ENCODE measurements at places on chromosomes 13 and 19. TPM values are rescaled to one million over a fixed set of nuclear protein-coding genes. Genes with fewer than 3 reads are reported as not detected.

GRCh38 chr13:113763254-113763653 lies 4.2 kb downstream of the TMEM255B start:
- H3K27ac ChIP-seq = no peak overlapping the region
- peaks cover 38% of the 10 kb centered on the region for H3K27me3 ChIP-seq
- no peaks in the 10 kb centered on the region for H3K36me3 ChIP-seq
- no peak overlapping the region for H3K4me3 ChIP-seq
- peaks cover 10% of the 10 kb centered on the region for H3K4me1 ChIP-seq

DNA sequence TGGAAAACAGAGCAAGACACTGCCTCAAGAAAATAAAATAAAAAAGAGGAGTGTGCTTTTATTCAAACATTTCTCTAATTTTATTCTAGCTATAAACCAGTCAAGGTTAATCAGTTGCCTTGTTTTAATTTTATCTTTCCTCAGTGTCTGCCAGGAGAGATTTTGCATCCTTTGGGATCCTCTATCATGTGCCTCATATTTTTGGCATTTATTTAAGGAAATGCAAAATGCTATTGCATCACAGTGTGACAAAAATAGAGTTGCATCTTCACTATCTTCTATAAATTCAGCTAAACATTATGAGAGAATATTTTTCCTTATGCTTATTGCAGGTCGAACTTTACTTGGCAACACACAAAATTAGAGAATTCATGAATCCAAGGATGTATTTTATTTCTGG lies 639.0 kb upstream of the KLF12 start:
- DNase-seq = no peak
- no peak overlapping the region for H3K4me3 ChIP-seq
- no peaks in the 10 kb centered on the region for H3K4me1 ChIP-seq
- no peak overlapping the region for H3K27ac ChIP-seq
- H3K36me3 ChIP-seq = no peaks in the 10 kb centered on the region

- no peak for DNase-seq
- H3K27ac ChIP-seq = no peak overlapping the region
Measured at GRCh38 chr13:20544201-20544923, 18.7 kb upstream of the CRYL1 start.

GRCh38 chr13:100051070-100051469 lies 37.8 kb upstream of the PCCA start:
- no peaks in the 10 kb centered on the region for H3K4me1 ChIP-seq
- no peak overlapping the region for H3K27ac ChIP-seq
- H3K36me3 ChIP-seq = no peaks in the 10 kb centered on the region
- no peak for DNase-seq

DNA sequence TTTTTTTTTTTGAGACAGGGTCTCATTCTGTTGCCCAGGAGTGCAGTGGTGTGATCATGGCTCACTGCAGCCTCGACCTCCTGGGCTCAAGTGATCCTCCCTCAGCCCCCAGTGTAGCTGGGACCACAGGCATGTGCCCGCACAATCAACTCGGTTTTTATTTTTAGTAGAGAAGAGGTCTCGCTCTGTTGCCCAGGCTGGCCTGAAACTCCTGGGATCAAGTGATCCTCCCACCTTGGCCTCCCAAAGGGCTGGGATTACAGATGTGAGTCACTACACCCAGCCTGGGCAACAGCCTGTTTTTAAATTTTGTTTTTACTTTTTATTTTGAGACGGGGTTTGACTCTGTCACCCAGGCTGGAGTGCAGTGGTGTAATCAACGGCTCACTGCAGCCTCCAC lies 2.3 kb upstream of the KDM4B start:
- H3K27ac ChIP-seq = peak overlapping the region; percentile 22
- peaks cover 32% of the 10 kb centered on the region for H3K4me1 ChIP-seq
- H3K36me3 ChIP-seq = peaks cover 39% of the 10 kb centered on the region
- DNase-seq = no peak
- no peak overlapping the region for H3K4me3 ChIP-seq

GRCh38 chr19:32902448-32902847 lies 32.9 kb upstream of the SLC7A9 start:
- H3K27me3 ChIP-seq = no peaks in the 10 kb centered on the region
- DNase-seq = no peak
- no peak overlapping the region for H3K27ac ChIP-seq
- H3K4me3 ChIP-seq = no peak overlapping the region
- H3K4me1 ChIP-seq = no peaks in the 10 kb centered on the region

GRCh38 chr13:89380101-89380500 lies 1708.9 kb downstream of the SLITRK5 start:
- H3K36me3 ChIP-seq = no peaks in the 10 kb centered on the region
- no peaks in the 10 kb centered on the region for H3K27me3 ChIP-seq
- no peak for DNase-seq
- no peak overlapping the region for H3K27ac ChIP-seq
- no peak overlapping the region for H3K4me3 ChIP-seq

DNA sequence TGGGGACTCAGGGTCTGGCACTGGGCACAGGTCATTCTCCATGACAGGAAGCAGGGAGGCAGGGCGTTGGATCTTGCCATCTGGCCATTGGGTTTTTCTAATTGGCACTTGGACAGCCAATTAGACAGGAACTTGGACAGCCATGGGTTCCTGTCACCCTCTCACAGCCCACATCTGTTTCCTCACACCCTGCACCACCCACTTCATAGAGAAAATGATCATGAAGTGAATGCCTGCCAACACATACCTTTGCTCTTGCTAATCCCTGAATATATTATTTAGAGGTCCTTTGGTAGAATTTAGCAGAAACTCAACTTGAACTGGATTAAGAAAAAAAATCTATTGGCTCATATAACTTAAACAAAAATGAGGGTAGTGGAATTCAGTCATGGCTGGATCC lies 4.9 kb upstream of the OLFM2 start:
- peaks cover 3% of the 10 kb centered on the region for H3K4me1 ChIP-seq
- no peak overlapping the region for H3K4me3 ChIP-seq
- H3K27me3 ChIP-seq = peaks cover 19% of the 10 kb centered on the region

DNA sequence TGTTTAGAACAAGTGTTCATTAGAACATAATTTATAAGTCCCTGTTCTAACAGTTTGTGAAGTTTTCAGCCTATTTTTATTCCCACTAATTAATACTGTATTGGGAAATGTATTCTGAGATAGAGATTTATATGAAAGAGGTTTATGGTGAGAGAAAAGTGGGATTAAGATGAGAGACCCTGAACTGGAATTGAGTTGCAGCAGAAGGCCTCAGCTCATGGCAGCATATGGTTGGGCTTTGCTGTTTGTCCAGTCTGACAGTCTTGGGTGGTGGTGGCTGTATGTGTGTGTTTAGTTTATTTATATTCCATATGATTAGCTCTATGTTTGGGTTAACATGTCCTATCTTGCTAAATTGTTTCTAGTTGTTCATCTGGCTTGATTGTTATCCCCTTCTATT lies 575.1 kb downstream of the SLITRK5 start:
- no peaks in the 10 kb centered on the region for H3K4me1 ChIP-seq
- H3K36me3 ChIP-seq = no peaks in the 10 kb centered on the region
- H3K27ac ChIP-seq = no peak overlapping the region
- no peak overlapping the region for H3K4me3 ChIP-seq
- no peak for DNase-seq

Gene WTIP
- total RNA-seq = 1.0 TPM

Gene KIRREL2
- total RNA-seq = 0.39 TPM

Gene GFY
- not detected for total RNA-seq

Gene ZNF14
- 4.2 TPM for total RNA-seq

Gene ZNF470
- 3.3 TPM for total RNA-seq

Gene PCSK4
- 2.1 TPM for total RNA-seq

All from activated T-helper 2 cell treated with anti-CD3 and anti-CD28 coated beads, Interferon-gamma antibody, Interleukin-2, Interleukin-4, amounts not matched to agents 10 μg/mL and 5 μg/mL and 100 μg/mL, durations not matched to agents 14 hours and 24 hours and 36 hours (primary cell).